ENCODE measurements at places on chromosomes 5 and 9. TPM values are rescaled to one million over a fixed set of nuclear protein-coding genes. Genes with fewer than 3 reads are reported as not detected.

GRCh38 chr9:34989946-34990635 is 546 bp downstream of the DNAJB5 start:
- peaks cover 27% of the 10 kb centered on the region for H3K4me1 ChIP-seq
- no peaks in the 10 kb centered on the region for H3K27me3 ChIP-seq
- H3K27ac ChIP-seq, result no peak overlapping the region

DNA sequence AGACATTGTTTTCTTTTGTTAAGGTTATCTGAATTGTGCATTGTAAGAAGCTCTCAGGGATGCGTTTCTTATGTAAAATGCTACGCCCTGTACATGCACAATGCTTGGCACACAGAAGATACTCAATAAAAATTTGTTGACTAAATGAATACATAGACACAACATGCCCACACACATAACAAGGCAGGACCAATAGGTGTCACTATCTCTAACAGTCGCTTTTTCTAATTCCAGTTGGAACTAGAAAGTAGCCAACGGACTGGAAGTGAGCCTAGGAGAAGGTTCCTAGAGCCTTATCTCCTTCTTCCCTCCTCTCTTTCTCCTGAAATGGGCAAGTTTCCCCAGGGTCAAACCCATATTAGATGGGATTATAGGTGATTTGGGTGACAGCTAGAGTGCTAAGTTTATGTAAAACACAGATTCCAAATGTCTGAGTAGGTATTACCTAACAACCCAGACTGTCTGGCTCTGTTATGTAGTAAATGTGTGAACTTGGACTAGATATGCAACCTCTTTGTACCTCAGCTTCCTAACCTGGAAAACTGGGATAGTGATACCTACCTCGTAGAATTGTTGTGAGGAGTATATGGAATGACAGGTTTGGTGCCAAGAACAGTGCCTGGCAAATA is 603.0 kb downstream of the RAB3C start:
- H3K4me1 ChIP-seq, result peaks cover 55% of the 10 kb centered on the region
- no peaks in the 10 kb centered on the region for H3K36me3 ChIP-seq
- no peaks in the 10 kb centered on the region for H3K27me3 ChIP-seq
- DNase-seq, result no peak
- H3K4me3 ChIP-seq, result no peak overlapping the region

- H3K27me3 ChIP-seq, result no peaks in the 10 kb centered on the region
- no peaks in the 10 kb centered on the region for H3K36me3 ChIP-seq
- DNase-seq, result no peak
- H3K4me1 ChIP-seq, result peaks cover 18% of the 10 kb centered on the region
- H3K4me3 ChIP-seq, result no peak overlapping the region
Measured at GRCh38 chr9:70053864-70054263, 10.2 kb downstream of the MAMDC2 start.

DNA sequence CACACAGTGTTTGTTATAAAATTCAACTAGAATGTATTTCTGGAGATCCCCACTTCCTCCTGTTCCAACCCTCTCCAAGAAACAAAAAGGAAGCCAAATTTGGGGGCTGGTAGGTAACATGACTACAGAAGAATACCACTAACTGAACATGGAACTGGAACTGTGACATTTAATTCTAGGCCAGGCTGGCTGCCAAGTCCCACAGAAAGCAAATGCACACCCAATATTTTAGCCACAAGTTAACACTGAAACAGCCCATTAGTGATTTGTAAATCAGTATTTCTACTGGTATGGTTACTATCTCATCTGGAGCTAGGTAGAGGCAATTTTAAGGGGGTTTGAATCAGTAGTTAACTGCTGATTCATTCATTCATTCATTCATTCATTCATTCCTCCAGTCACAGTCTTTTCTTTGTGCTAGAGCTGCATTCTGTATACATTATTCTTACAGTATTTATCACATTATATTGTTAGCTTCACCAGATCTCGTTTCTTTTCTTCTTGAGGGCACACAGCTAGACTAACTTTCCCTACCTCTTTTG is 131.7 kb upstream of the GDNF start:
- DNase-seq, result no peak
- no peaks in the 10 kb centered on the region for H3K36me3 ChIP-seq
- no peak overlapping the region for H3K4me3 ChIP-seq
- no peaks in the 10 kb centered on the region for H3K27me3 ChIP-seq
- no peaks in the 10 kb centered on the region for H3K4me1 ChIP-seq

GRCh38 chr5:160637357-160638090 is 214.5 kb downstream of the ATP10B start:
- no peaks in the 10 kb centered on the region for H3K36me3 ChIP-seq
- DNase-seq, result no peak
- no peaks in the 10 kb centered on the region for H3K27me3 ChIP-seq
- H3K4me1 ChIP-seq, result no peaks in the 10 kb centered on the region
- H3K27ac ChIP-seq, result no peak overlapping the region
- H3K4me3 ChIP-seq, result no peak overlapping the region

DNA sequence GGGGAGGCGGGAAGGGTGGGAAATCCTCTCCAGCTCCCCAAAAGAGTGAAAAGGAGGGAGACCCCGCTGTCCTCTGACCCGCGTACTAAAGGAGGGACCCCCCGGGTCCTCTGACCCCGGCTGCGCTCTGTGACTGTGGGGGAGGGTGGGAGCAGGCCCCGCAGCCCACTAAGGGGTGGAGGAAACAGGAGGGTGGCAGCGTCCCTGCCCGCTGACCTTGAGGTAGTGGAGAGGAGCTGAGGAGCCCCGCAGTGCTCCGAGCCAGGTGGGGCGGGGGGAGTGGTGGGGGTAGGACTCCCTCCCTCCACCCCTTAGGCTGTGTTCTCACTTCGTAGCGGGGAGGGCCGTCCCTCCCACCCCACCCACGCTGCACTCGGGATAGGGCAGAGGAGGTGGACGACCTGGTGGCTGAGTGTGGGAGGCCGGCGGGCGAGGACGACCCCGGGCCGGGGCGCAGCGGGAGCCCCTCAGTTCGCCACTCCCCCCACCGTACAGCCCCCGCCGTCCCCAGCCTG is 449 bp upstream of the ADCY2 start:
- DNase-seq, result no peak
- H3K4me3 ChIP-seq, result peak overlapping the region; percentile 59
- H3K27me3 ChIP-seq, result no peaks in the 10 kb centered on the region
- no peaks in the 10 kb centered on the region for H3K36me3 ChIP-seq
- peaks cover 40% of the 10 kb centered on the region for H3K4me1 ChIP-seq

- no peaks in the 10 kb centered on the region for H3K27me3 ChIP-seq
- H3K4me1 ChIP-seq, result peaks cover 10% of the 10 kb centered on the region
- DNase-seq, result no peak
- no peaks in the 10 kb centered on the region for H3K36me3 ChIP-seq
Measured at GRCh38 chr5:173535166-173535975, 81.1 kb downstream of the BOD1 start.

DNA sequence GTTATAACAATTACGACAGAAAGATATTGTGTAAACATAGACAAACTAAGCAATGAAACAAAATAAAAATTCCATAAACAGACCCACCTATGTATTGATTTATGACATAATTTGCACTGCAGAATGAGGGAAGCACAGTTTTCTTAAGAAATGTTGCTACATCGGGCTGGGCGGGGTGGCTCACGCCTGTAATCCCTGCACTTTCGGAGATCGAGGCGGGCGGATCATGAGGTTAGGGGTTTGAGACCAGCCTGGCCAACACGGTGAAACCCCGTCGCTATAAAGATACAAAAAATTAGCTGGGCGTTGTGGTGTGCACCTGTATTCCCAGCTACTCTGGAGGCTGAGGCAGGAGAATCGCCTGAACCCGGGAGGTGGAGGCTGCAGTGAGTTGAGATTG is 1344.4 kb upstream of the WWC1 start:
- DNase-seq, result no peak
- H3K36me3 ChIP-seq, result no peaks in the 10 kb centered on the region
- no peaks in the 10 kb centered on the region for H3K27me3 ChIP-seq
- H3K4me3 ChIP-seq, result no peak overlapping the region
- H3K27ac ChIP-seq, result no peak overlapping the region
- H3K4me1 ChIP-seq, result no peaks in the 10 kb centered on the region

DNA sequence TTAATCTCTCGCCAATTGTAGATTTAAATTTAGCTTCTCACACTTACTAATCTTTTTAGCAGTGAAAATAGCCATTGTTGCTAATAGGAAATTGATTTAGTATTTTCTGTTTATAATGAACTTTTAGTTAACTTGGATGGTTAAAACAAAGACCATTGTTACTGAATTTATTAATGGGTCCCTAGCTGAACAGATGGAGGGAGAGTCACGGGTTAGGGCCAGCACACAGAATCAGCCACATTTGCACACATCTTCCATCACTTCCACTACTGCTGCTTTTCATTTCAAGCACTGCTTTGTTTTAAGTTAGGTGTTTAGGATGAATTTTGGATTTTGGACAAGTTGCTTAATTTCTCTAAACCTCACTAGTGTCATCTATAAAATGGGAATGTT is 125.9 kb upstream of the ADAMTSL1 start:
- no peak for DNase-seq
- no peak overlapping the region for H3K4me3 ChIP-seq
- no peaks in the 10 kb centered on the region for H3K4me1 ChIP-seq

- DNase-seq, result peak; percentile 16
- peaks cover 19% of the 10 kb centered on the region for H3K4me1 ChIP-seq
- H3K4me3 ChIP-seq, result peak overlapping the region; percentile 20
- H3K27ac ChIP-seq, result peak overlapping the region; percentile 64
- no peaks in the 10 kb centered on the region for H3K27me3 ChIP-seq
- no peaks in the 10 kb centered on the region for H3K36me3 ChIP-seq
Measured at GRCh38 chr9:133492061-133493021, 13.4 kb upstream of the SLC2A6 start.

The BHMT2 gene
- 7.1 TPM for total RNA-seq

The ANKRD18B gene
- not detected for total RNA-seq

The C5 gene
- 1.2 TPM for total RNA-seq

The FSD1L gene
- total RNA-seq, result 19.6 TPM

The FAXDC2 gene
- 5.0 TPM for total RNA-seq

The ELOVL7 gene
- 0.53 TPM for total RNA-seq

The SLC36A2 gene
- 8.8 TPM for total RNA-seq

The MRPL50 gene
- total RNA-seq, result 6.3 TPM

All from gastrocnemius medialis (tissue), 4 donors.